Stimulated activated CD4-positive, alpha-beta T cell treated with anti-CD3 and anti-CD28 coated beads, Interleukin-1b, Interleukin-23, amount 100 ng/mL, for 1 hour (primary cell): ENCODE measurements at places on chromosomes 5 and 9.

GRCh38 chr5:66769839-66770617, 173.8 kb downstream of the MAST4 start:
- DNase-seq = no peak

GRCh38 chr9:111610845-111611244, 11.4 kb upstream of the PTGR1 start:
- DNase-seq = no peak

- no peak for DNase-seq
These were observed 27.3 kb upstream of the CTNNA1 start for GRCh38 chr5:138725818-138726416.

DNA sequence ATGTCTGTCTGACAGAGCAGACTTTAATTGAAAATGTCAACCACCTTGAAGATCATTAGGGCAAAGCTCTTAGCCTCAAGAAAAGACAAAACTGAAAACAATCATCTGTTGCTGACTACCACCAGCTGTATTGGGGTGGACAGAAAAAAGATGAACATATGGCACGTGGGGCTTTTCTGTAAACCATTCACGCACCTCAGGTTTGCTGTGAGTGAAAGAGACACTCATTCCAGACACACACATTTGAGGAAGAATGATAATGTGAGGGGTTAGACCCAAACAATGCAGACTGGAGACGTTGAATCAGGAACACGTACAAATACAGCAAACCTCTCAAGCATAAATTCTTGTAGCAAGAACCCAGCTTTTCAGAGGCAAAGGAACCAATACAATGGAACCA, 158.7 kb downstream of the EBF1 start:
- DNase-seq = no peak

- DNase-seq = no peak
These were observed 21.3 kb downstream of the HK3 start for GRCh38 chr5:176877793-176878331.

DNA sequence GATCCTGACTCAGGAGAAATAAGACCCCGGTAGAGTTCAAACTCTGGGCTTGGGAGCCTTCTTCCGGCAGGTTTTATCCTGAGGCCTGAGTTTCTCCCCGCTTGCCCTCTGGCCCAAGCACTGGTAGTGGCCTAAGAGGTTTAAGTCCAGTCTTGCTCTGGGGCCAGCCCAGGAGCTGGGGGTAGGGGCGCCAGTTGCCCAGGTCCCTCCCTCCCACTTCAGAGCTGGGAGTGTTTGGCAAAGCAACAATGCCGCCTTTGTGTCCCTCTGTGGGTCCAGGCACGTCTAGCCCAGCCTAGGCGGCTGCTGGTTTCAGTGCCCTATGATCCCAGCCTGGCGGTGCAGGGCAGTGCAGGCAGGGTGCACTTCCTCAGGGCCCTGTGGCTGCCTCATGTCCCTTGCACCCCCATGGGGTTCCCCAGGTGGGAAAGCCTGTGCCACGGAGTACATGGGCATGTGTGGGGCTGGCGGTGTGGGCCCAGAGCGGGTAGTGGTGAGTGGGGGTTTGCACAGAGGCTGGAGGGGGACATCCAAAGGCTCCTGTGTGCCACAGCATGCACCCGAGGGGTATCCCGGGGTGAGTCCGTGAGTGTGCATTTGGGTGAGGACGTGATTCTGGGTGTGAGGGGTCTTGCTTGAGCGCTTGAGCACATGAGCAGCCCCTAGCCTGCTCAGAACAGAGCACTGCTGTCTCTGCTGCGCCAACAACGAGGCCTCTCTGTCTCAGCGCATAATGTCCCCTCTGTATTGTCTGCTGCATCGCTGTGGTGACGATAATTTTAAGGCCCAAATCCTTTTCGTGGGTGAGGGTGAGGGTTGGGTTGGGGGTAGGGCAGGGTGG, 61.7 kb upstream of the PSD2 start:
- no peak for DNase-seq

- peak; percentile 43 for DNase-seq
These were observed 57.9 kb downstream of the DOCK8 start for GRCh38 chr9:272251-273213.

DNA sequence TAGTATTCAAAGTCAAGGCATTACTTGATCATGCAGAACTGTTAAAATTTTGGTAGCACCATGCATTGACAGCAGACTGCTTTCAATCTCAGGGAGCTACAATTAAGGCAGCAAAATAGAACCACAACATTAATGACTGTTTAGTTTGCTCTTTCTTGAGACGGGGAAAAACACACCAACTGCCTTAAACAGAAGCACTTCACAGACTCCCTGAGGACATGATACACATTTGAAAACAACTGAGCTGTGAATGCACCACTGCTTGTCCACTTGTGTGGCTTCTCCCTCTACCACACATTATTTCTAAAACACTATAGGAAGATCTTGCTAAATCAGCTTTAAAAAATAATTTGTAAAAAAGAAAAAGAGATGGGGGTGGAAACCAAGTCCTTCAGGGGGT, 79.6 kb upstream of the MAST4 start:
- DNase-seq = no peak

- DNase-seq = no peak
These were observed 141.2 kb upstream of the RETREG1 start for GRCh38 chr5:16757989-16758501.

DNA sequence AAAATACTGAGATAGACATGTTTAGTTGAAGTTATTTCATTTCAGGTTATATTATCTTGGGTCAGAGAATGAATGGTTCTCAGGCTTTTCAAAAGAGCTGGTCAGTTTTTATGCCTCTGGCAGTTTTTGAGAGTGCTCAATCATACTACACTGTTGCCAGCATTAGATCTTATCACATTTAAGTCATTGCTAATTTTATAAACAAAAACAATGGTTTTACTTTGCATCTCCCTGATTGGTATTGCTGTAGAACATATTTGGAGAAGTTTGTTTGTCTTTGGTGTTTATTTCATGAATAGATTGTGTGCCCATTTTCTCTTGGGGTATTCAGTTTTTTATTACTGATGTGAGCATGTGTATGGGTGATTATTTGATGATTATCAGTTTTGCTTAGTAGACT, 1.5 kb downstream of the CATSPER3 start:
- no peak for DNase-seq
